Effector memory CD4-positive, alpha-beta T cell (primary cell): ENCODE measurements at places on chromosomes 2 and 18.

- DNase-seq = no peak
Measured at GRCh38 chr2:59296279-59296678, 1055.2 kb upstream of the FANCL start.

GRCh38 chr2:218711550-218711929, 905 bp downstream of the TTLL4 start:
- DNase-seq = no peak

DNA sequence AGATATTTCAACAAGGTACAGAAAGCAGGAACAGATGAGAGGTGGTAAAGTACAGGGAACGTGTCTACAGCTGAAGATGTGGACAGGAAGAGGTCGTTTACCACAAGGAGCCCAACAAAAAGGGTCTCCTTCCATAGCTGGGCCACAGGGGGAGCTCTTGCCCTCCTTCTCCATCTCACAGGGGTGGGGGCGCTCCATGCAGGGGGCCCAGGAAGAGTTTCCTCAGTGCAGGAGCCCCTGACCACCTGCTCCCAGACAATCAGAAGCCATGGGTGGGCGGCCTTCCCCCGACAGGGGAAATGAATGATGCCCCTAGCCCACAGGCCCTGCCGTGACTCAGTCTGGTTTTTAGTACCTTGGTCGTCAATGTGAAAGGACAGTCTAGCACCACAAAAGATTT, 163.6 kb upstream of the ZNF516 start:
- no peak for DNase-seq

- no peak for DNase-seq
Measured at GRCh38 chr2:191385416-191386160, 140.4 kb downstream of the MYO1B start.

DNA sequence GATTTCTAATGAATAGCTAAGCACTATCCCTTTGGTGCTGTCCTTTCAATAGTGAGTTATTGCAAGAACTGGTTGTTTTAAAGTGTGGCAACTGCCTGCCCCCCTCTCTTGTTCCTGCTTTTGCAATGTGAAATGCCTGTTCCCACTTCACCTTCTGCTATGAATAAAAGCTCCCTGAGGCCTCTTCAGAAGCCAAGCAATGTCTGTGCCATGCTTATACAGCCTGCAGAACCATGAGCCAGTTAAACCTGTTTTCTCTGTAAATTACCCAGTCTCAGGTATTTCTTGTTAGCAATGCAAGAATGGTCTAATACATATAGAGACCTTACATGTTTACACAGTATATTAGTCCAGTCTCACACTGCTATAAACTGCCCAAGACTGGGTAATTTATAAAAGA, 15.0 kb upstream of the METTL21A start:
- no peak for DNase-seq

DNA sequence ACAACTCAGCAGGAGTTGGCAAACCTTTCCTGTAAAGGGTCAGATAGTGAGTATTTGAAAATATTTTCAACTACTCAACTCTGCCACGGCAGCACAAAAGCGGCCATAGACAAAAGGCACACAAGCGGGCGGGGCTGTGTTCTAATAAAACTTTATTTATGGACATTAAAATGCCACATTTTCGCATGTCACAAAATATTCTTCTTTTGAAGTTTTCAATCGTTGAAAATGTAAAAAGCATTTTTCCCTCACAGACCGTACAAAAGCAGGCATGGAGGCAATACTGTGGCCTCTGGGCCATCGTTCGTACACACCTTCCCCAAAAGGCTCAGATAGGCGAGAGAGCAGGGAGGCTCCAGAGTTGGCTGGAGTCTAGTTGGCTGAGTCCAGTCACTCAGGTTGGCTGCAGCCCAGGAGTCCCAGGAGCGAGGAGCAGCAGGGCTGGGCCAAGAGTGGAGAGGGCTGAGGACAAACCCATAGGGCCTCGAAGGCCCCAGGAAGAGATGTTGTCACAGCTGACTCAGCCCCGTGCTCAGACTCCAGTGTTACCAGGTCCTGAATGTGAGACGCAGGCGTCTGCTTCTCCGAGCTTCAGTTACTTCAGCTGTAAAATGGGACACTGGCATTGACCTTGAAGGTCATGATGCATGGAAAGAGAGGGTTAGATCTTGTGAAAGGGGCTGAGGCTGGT, 42.5 kb downstream of the SDC1 start:
- DNase-seq = no peak

DNA sequence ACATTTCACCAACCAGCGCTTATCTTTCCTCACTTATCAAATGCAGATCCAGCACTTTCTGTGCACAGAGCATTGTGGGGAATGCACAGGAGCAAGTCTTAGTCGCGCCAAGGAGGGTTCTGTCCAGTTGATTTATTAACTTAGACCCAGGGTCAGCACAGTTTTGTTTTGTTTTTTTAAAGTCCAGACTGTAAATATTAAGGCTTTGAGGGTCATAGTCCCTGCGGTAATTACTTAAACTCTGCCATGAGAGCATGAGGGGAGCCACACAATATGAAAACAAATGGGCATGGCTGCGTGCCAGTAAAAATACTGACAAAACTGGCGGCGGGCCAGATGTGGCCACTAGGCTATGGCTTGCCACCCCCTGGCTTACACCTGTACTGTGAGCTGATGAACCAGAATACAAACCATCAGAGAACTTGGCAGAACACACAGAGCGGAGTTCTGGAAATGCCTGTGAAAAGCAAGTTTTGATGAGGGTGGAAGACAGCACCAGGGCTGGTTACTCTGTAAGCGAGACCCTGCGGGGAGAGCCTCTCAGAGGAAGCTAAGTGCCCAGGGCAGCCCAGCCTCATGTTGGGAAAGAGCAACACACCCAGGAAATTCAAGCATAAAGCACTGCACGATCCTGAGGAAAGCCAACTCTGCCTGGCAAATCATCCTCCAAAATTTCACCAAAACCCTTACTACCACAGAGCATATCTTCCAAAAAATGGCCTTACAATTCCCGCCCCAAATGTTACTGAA, 43.6 kb downstream of the L3MBTL4 start:
- no peak for DNase-seq

GRCh38 chr2:53515435-53516332, 251.9 kb upstream of the CHAC2 start:
- DNase-seq = no peak

DNA sequence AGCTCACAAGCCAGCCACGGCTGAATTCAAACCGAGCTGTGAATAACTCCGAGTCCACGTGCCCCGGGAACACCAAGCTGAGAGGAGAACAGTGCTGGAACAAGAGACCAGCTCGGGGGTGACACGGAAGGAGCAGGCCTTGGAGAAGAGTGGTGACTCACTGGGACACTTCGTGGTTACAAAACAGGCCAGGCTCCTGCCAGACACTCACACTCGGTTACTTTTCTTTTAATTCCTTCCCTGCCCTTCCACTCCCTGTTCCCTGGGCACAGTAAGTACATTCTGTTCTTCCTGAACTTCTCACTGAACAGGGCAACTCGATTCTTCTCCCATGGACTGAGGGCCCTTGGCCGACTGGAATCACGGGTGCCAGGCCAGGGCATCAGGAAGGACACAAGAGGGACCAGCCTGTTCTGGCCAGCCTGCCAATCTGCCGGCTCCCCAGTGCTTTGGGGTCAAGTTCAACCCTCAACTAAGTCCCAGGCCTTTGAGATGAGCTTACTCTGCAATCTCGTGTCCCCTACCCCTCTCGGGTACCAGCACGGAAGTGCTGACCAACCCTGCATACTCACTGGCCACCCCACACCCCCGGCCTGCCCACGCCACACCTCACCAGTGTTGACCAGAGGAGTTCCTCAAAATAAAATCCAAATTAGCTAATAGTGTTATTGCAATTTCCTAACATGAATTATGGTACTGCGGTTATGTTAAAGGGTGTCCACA, 87.5 kb downstream of the TFCP2L1 start:
- no peak for DNase-seq

- no peak for DNase-seq
Measured at GRCh38 chr2:230910546-230911177, 14.4 kb downstream of the GPR55 start.

DNA sequence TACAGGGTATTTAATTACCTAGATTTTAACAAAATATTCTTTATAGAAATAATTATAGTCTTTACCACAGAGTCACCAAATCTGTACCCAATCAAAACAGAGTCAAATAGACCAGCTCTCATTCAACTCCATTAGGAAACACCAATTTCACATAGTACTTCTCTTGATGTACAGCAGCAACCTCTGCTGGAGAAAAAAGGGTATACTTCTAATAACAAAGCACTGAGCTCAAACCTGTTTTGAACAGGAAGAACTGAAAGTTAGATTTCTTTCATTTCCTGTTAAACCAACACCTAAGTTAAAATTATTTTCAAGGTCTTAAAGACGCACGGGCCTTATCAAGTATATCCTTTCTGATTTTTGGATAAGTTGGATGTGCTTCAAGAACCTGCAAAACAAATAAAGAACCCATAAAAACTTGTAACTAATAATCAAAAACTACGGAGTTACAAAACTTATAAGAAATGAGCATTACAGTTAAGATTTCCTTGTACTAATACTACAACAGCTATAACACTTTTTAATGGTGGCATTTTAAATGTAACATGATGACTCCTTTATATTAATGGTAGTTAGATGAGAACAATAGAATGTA, 79.0 kb downstream of the TTC21B start:
- no peak for DNase-seq

GRCh38 chr18:38940863-38941531, 1375.4 kb upstream of the CELF4 start:
- peak; percentile 36 for DNase-seq

- no peak for DNase-seq
Measured at GRCh38 chr2:128305555-128306080, 13.1 kb downstream of the HS6ST1 start.

- no peak for DNase-seq
Measured at GRCh38 chr2:108916122-108916795, 72.8 kb downstream of the EDAR start.

GRCh38 chr2:109393662-109393972, 220.1 kb downstream of the SEPTIN10 start:
- DNase-seq = no peak

- DNase-seq = no peak
Measured at GRCh38 chr18:10235661-10235952, 218.8 kb upstream of the APCDD1 start.

- DNase-seq = no peak
Measured at GRCh38 chr2:224952936-224953657, 89.2 kb downstream of the DOCK10 start.

DNA sequence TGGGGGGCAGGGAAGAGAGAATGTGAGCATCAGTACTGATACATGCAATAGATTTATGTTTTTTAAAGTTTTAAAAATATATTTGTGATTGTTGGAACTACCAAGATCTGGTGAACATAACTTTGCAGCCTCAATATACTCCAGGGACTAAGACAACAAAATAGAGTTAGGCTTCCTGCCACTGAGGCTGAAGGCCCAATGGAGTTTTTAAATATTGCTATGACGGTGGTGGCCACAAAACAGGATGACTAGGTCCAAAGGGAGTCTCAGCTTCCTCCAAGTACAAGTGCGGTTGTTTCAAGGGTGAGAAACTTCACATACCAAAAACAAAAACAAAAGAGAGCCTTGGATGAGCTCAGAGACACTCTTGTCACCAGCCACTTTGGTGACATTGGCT, 72.9 kb downstream of the CCBE1 start:
- DNase-seq = no peak

- no peak for DNase-seq
Measured at GRCh38 chr18:22465859-22466457, 48.2 kb upstream of the CTAGE1 start.

DNA sequence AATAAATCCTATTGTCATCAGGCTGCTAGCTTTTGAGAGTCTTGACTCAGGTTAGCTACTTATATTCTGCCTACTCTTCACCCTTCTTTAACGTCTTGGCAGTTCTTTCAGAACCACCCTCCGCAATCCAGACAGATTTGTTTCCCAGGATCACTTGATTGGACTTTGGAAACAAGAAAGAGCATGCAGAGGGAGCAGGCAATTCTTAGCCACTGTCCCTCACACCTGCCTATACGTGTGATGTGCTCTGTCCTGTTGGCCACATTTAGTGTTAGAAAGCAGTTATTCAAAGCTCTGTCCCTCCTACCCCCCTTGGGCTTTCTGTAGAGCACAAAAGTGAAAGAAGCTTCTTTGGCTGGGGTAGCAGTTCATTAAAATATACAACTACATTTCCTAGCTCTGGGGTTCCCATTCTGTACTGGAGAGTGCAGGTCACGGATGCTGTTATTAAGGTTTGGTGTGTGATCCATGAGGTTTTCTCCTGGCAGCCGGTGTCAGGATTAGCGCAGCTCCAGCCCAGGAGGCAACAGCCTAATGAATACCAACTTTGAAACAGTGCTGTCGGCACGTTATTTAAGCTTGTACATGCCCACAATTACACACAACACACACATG, 6.3 kb downstream of the FZD5 start:
- DNase-seq = no peak

DNA sequence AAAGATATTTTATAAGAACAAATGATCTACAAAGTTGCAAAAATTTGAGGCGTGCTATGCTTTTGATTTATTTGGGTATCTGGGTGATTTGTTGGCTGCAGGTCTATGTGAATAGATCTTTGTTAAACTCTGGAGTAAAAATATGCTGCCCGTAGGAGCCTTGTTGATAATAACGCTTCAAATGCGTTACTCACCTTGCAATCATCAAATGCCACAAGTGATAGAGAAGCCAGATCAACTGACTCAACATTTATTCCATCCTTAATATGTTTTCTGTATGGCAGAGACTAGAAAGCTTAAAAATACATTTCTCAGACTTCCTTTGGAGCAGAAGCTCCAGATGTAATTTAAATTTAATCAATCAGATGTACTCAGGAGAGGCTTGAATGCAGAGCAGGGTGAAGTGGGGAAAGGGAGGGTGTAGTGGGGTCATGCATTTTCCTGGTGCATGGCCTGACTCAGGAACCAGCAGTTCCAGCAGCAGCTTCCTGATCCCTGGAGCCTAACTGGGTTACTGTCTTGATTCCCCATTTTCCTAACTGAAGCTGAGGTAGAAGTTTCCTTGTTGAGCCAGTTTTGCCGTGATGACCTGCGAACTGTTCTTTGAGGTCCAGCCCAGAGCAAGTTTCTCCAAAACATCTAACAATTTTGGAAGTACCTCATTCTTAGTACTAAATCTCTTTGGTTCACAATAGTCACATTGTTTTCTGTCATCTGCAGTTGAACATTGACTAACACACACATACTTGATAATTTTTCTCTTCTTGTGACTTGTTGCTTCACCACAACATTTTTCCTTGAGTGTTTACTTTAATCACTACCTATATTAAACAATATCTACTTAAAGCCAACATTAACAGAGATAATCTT, 284.7 kb upstream of the CWC22 start:
- no peak for DNase-seq

DNA sequence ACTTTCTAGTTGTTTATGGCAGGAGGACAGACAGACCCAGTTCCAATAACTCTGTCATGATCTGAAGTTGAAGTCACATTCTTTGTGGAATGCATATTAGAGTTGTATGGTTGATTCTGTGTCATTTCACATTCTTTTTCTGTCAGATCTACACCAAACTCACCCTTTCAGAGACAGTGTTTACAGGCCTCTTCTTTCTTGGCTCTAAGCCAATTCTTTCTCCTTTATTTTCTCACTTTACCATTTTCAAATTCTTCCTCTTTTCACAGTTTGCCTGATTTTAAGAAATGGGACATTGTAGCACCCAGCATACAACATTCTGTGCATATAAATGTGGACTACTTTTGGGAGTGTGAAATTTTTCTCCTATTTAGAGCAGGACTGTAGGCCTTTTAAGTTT, 103.7 kb downstream of the CCDC85A start:
- no peak for DNase-seq
